ENCODE measurements at places on chromosomes 5 and 9.

GRCh38 chr5:128052780-128053179 is 30.8 kb upstream of the SLC12A2 start:
- no peak for DNase-seq

DNA sequence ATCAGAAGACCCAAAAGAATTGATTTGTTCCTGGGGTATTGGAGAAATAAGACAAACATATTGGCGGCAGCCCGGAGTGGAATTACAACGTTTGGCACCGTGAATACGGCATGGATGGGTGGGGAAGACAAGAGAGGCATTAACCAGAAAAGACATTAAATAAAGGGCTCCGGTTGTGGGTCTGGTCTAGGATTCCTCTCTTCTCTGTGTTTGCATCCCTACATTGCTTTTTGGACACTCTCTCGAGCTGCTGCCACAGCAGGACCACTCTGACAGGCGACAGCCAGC is 138.7 kb upstream of the PALM2AKAP2 start:
- no peak for DNase-seq

DNA sequence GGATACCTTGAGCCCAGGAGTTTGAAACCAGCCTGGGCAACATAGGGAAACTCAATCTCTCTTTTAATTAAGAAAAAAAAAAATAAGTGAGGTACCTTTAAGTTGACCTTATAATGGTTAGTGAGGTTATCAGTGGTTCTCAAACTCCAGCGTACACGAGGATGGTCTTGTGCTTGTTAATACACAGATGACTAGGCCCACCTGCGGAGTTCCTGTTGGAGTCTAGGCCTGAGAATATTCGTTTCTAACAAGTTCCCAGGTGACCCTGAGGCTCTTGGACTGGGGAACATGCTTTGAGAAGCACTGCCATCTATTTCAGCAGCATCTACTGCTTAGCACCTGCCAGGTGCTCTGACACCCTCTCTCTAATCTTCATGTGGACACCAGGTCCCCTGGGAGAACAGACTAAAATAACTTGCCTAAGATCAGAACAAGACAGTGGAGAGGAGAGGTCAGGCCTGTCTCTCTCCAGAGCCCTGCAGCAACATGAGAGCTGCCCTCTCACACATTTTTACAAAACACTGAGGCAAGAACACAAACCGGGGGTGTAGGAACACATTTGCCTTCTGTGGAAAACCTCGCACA is 24.6 kb downstream of the TLE1 start:
- no peak for DNase-seq

GRCh38 chr5:159698322-159698721 is 218.0 kb upstream of the ADRA1B start:
- DNase-seq = no peak

GRCh38 chr5:123610665-123611405 is 98.9 kb downstream of the CSNK1G3 start:
- DNase-seq = no peak

- DNase-seq = no peak
These were observed 240.1 kb downstream of the TRPM3 start for GRCh38 chr9:70881333-70881732.

DNA sequence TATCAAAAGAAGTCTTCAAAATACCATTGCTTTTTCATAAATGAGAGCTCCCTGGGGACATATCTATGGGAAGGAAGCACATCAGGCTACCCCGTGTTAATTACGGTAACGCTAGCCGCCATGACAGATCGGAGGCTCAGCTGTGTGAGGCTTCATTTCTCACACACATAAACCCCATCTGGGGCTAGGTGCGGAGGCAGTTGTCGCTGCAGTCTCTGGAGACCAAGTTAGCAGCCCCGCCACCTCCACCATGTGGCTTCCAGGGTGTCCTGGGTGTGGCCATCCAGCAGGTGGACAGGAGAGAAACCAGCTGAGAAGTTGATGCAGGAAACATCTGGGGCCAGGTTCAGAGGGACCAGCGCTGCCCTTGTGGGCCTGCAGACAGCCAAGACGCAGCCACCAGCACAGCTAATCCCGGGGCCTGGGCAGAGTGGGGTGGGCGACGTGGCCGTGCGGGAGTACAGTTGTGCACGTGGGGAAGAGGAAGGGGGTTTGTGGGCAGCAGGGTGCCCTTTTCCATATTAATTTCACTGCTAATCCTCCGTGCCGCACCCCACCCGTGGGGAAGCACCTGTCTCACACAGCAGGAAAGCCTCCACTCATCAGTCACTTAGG is 426.5 kb downstream of the IRX1 start:
- DNase-seq = no peak

GRCh38 chr9:91915524-91916263 is 34.3 kb downstream of the ROR2 start:
- no peak for DNase-seq

DNA sequence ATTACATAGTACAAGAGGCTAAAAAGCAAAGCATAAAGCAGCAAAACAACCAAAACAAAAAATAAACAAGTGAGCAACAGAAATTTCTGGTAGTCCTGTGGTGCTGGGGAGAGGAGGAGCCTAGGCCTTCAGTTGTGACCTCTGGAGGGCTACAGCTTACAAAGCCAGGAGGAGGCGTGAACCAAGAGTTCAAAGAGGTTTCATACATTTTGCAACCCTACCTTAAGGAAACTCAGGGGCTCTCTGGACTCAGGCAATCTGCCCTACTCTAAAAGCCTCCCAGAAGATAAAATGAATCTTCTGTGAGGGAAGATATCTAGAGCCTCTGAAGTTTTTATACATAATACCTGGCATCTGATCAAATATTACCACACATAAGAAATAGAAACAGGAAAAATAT is 187.4 kb downstream of the AGTPBP1 start:
- no peak for DNase-seq

DNA sequence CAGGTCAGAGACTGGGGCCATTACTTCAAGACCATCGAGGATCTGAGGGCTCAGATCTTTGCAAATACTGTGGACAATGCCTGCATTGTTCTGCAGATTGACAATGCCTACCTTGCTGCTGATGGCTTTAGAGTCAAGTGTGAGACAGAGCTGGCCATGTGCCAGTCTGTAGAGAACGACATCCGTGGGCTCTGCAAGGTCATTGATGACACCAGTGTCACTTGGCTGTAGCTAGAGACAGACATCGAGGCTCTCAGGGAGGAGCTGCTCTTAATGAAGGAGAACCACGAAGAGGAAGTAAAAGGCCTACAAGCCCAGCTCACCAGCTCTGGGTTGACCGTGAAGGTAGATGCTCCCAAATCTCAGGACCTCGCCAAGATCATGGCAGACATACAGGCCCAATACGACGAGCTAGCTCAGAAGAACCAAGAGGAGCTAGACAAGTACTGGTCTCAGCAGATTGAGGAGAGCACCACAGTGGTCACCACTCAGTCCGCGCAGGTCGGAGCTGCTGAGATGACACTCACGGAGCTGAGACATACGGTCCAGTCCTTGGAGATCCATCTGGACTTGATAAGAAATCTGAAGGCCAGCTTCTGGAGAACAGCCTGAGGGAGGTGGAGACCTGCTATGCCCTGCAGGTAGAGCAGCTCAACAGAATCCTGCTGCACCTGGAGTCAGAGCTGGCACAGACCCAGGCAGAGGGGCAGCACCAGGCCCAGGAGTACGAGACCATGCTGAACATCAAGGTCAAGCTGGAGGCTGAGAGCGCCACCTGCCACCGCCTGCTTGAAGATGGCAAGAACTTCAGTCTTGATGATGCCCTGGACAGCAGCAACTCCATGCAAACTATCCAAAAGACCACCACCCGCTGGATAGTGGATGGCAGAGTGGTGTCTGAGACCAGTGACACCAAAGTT is 9.3 kb downstream of the NIPBL start:
- no peak for DNase-seq

GRCh38 chr5:116076496-116076895 is 8.3 kb upstream of the COMMD10 start:
- DNase-seq = no peak

DNA sequence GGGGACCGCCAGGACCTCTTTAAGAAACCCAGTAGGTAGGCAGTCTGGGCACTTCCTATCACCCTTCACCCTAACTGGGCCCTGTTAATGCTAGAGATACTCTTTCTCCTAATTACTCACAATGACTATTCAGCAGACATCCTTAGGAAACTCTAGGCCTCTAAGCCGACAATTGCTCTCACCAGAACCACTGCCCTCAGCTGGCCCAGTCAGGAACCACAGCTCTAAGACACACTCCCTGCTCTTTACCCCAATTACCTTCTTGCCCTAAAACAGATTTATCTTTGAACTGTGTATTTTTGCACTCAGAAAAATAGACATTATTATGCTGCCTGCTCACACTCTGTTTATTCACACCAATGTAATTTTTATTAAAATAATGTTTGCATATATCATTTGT is 432.6 kb upstream of the SLC30A5 start:
- no peak for DNase-seq

- DNase-seq = no peak
These were observed 737 bp downstream of the SLC1A3 start for GRCh38 chr5:36607114-36607571.

DNA sequence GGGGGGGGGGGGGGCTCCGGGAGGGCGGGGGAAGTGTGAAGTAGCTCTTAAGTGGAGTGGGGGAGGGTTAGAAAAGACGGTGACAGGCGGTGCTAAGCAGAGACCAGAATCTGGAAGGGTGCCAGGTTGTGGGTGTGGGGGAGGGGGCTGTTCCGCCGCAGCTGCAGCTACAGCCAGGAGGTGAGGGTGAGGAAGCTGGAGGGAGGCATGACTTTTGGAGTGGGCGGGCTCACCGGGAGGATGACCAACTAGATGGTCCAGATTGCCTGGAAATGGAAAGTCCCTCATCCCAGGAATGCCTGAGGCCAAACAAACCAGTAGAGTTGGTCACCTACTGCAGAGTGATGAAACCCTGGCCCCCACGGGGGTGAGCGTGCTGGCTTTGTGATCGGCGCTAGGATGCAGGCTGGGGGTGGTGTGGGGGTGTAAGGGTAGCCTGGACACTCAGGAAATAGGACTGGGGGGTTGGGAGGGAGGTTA is 158.1 kb upstream of the SHB start:
- DNase-seq = peak; percentile 35

GRCh38 chr5:32362527-32362926 is 49.8 kb upstream of the MTMR12 start:
- no peak for DNase-seq

GRCh38 chr5:111857623-111858022 is 100.6 kb upstream of the NREP start:
- no peak for DNase-seq

DNA sequence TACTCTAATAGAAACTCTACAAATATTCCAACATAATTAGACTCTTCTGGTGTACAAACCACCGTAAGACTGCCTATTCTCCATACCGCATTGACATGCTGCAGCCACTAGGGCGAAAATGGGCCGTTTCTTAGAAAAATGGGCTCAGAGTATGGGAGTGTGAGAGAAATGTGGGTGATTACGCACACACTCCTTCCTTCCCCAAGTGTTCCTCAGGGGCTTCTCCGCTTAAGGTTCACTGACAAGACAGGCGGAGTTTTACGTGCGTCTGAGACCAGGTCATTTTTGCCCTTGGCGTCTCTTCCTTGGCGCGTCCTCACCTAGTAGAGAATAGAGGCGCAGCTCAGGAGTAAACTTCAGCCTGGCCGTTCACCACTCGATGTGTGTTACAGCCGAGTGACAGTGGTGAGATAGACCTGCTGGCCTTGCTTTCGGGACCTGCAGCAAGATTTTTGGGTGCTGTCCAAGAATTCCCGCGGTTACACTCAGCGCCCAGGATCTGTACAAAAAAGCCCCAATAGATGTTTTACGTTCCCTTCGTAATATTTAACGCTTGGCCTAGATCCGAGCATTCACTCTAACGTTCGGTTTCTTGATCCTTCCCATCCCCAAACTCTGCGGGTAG is 1.8 kb upstream of the NTRK2 start:
- DNase-seq = no peak

DNA sequence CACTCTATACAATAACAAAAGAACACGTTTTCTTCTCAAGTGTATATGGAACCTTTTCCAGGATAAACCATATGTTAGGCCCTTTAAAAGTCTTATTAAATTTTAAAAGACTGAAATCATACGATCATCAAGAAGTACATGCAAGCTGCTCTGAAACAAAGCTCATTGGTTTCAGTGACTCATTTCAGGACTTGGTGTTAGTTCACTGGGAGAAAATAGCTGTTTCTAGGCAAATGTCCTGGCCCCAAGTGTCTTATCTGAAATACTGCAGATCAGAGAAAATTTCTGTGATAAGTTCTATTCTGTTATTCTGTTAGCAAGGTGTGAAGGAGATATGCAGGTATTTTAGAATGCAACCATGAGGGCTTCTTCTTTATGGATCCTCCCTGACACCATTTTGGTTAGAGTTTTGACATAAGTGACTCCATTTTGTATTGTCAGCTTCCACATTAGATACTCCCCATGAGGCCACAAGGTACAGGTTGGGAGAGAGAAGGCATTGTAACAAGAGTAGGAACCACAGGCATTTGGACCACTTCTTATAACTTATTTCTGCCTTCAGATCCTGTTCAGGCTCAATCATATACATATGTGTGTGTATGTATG is 7.5 kb upstream of the CCDC180 start:
- no peak for DNase-seq

DNA sequence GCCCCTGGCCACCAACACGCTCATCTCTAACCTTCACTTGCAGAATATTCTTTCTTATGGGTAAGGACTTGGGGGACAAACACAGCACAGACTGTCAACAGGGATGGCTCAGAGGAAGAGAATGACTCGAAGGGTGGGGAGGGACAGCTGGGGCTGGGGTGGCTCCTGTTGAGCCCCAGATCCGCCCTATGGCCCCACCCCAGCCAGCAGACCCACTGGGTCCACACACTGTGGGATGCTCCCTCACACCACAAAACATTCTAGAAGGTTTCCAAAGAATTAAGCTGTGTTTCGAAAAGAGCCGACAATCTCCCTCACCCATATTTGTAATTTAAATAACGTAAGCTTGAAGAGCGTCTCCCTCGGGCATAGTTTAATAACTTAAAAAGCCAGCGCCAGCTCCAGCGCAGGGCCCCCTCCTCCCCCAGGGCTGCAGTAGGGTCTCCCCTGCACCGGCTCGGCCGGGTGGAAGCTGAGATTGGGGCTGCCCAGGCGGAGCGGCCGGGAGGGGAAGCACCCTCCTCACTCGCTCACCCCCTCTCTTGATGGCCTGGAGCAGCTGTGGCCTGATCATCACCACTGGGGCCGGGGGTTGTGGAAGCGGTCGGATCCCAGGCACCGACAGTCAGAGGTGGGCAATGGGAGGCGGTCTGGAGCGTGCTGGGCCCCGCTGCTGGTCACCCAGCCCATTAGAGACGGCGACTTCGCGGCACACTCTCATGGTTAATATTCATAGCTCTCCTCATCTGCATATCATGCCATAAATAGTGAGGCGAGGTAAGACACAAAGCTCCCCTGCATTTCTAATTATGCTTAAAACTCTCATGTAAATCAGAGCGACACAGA is 37.6 kb downstream of the NACC2 start:
- DNase-seq = no peak

DNA sequence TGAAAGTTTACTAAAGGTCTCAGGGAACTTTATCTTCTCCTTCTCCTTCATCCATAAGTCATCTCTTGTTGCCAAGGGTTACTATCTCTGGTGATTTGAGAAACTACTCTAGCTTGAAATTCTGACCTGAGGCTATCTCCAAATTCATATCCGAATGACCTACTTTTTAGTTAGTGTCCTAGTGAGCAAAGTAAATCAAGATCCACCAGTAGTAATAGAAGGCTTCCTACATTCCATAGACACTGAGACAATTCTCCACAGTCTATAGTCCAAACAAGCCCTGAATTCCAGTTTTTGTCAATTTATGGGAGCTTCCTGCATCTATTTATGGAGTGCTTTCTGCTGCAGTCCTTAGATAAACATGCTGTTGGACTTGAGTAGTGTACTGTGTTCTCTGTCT is 5.0 kb downstream of the IL7R start:
- no peak for DNase-seq

All from stimulated activated CD8-positive, alpha-beta memory T cell treated with anti-CD3 and anti-CD28 coated beads, Interleukin-2, amount 100 ng/mL, for 1 hour (primary cell).